AML-193 (cell line): ENCODE measurements at places on chromosomes 1 and 21.

- no peak for DNase-seq
Measured at GRCh38 chr21:41709965-41710822, 56.7 kb downstream of the RIPK4 start.

DNA sequence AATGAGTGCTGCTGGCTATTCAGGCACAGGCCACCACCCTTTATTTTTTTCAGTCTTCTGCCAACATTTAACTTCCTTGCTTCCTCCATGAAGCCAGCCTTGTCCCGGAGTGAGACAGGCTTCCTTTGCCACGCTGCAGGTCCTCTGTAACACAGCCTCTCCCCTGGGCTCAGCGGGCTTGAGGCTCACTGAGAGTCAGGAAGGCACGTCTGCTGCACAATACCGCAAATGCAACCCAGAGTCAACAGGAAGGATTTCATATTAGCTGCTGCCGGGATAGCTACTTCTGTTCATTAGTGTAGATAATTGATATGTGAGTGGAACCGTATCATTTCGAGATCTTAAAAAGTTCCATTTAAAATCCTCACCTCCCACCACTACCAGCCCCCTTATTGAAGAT is 22.5 kb downstream of the MYOG start:
- no peak for DNase-seq

DNA sequence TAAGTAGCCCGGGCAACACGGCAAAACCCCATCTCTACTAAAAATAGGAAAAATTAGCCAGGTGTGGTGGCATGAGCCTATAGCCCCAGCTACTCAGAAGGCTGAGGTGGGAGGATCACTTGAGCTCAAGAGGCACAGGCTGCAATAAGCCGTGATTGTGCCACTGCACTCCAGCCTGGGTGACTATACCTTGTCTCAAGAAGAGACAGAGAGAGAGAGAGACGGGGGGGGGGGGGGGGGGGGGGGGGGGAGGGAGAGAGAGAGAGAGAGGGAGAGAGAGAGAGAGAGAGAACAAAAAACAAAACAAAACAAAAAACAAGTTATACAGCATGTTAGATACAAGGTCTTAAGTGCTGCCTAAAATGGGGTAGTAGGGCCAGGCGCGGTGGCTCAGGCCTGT is 77.8 kb upstream of the ZNF281 start:
- DNase-seq: no peak

- no peak for DNase-seq
Measured at GRCh38 chr1:14392859-14393365, 205.6 kb upstream of the KAZN start.

DNA sequence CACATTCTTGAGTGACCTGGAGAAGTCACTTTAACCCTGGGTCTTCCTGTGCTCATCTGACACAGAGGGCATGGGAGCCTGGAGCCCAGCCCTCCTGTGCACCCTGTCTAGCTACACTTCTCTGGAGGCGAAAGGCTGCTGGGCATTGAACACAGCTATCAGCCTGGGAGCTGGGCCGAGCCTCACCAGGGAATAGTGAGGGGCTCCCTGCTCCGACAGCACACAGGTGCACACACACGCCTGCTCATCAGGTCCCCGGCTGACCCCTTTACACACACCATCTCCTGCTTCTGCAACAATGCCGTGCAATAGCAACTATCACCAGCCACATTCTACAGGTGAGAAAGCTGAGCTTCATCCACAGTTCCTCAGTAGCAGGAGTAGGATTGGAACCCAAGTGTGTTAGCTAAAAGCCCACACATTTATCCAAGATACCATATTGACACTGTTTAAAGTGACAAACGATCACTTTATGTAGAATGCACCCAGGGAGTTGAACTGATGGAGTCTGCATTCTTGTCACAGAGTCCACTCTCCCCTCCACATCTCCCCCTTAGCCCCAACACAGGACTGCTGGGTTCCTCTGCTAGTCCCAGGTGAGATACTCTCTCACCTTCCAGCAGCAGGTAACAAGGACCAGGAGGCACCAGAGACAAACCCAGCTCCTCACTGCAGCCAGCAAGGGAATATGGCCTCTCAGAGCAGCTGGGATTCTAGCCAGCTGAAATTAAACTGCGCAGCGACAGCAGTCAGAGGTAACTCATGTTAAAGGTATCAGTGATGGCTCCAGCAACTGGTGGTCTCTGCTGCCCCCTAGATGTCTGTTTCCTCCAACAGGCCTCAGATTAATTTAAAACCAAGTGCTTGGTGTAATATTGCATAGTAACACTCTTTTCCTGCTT is 18.3 kb upstream of the CAPN8 start:
- DNase-seq: peak; percentile 8

- DNase-seq: no peak
Measured at GRCh38 chr1:44545961-44546360, 128.3 kb downstream of the TMEM53 start.

DNA sequence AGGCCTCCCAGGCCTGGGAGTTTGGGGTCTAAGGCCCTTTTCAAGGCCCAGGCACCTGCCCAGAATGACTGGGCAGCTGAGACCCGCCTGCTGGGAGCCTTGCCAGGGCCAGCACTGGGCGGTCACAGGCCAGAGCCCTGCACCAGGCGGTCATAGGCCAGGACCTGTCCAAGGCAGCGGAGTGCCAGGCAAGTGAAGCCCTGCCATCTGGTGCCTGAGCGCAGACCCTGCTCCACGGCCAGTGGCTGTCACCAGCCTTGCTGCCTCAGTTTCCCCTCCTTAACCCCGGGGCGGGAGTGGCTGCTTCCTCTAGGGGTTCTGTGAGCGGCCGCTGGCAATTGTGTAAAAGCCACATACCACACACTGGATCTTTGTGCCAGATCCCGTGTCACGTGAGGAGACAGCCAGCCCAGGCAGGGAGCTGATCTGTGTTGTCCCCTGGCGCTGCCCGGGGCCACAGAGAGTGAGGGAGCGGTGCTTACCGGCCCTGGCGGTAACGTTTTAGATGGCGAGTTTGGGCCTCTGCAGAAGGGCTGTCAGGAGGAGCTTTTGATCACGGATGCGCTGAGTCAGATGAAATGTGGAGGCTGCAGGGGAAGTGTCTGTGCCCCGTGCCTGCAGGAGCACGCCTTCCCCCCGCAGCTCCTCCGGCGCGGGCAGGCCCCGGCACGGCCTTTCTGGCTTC is 4.6 kb downstream of the COL18A1 start:
- no peak for DNase-seq

- DNase-seq: no peak
Measured at GRCh38 chr1:202122639-202123335, at the start of gene GPR37L1. Gene GPR37L1 (plus strand): TSS chr1:202122917. CDS start chr1:202122964, 47 bp downstream.

- no peak for DNase-seq
Measured at GRCh38 chr1:234765672-234766071, 155.7 kb upstream of the IRF2BP2 start.

DNA sequence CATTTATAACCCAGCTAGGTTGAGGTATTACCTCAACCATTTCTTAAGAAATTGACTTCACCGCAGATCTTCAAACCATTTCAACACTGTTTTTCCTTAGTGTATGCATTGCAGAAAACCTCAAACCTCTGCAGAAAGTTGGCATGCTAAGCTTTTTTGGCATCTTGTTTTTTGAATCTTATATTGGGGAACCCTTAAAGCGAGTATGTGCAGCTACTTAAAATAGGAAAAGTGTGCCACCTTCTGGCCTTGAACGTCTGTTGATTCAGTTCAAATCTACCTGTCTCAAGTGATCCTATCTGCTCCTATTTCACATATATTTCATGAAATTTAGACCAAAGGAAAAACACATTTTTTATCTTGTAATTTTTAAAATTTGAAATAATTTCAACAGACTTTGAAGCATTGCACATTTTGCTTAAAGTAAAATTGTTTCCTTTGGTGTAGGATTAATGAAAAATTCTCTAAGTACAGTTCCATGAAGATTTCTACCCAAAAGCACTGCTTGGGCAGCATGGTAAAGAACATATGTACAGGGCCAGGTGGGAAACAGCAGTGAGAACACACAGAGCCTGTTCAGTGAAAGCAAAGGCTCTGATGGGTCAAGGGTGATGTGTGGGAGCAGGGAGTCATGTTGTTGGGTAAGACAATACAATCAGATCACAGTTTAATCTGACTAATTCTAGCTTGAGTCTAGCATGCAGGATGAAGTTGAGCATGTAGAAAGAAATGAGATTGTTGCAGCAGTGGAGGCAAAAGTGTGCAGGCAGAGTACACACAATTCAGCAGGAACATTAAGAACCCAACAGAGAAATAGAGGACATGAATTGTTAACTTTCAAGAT is 17.2 kb downstream of the HENMT1 start:
- peak; percentile 89 for DNase-seq

GRCh38 chr1:43048601-43049011 is 89.9 kb upstream of the SLC2A1 start:
- DNase-seq: no peak

DNA sequence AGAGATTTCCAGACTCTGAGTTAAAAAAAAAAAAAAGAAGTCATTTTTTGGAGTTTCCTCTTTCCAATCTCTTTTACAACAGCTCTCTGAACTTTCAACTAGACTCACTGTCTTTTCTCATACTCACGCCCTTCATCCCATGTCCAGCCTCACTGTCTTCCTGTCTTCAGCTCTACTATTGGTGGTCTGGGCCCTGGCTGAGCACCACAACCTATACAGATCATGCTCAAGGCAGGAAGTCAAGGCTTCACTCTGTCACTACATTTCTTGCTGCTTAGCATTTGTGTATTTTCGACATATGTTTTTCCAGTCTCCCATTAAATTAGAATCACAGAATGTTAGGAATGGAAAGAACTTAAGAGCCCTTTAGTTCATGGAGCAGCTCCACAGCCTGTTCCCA is 106.4 kb upstream of the PPP2R5A start:
- no peak for DNase-seq

DNA sequence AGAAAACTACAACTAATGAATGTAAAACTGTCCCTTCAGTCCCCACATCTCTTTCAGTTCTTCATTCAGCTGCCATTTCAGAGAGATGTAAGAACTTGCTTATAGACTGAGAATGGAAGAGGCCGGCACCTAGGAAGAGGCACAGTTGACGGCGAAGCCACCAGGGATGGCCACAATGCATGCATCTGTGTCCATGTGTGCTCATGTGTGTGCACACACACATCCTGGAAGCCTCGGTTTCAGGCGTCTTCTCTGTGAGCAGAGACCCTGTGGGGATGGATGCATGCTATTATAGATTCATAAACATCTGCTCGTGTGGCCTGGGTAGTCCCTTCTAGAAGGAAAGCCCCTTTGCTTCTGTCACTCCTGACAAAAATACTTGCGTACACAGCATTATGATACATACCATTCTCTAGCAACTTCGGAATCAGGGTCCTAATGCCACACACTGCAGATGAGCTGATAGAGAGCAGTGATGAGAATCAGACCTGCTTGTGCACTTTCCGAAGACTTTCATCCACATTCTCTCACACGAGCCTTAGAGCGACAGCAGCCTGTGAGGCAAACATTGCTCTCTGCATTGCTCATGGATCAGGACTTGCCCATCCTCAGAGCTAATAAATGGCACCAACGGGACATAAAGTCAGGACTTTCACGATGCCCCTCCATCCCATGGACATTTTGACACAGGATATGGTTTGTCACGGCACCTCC is 12.4 kb upstream of the GPR61 start:
- no peak for DNase-seq

DNA sequence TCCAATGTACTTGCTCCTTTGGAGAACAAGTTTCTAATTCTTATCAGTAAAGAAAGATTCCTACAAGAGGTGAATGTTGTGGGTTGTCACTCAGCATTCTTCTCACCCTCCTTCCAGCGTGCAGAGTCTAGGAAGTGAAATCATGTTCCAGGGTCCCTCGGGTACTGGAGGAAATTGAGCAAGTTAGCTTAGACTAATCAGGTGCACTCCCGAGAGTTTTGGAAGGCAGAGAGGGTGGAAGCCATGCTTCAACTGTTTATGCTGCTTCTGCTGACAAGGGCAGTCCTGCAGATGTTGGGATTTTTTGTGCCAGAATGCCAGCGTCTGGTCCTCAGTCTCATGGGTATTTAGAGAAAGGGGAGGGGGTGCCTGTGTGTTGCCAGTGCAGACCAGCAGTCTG is 5.3 kb upstream of the C1orf115 start:
- DNase-seq: peak; percentile 4

GRCh38 chr1:115850937-115851336 is 10.0 kb upstream of the NHLH2 start:
- DNase-seq: no peak

- DNase-seq: no peak
Measured at GRCh38 chr1:198552668-198553416, 12.4 kb upstream of the ATP6V1G3 start.

DNA sequence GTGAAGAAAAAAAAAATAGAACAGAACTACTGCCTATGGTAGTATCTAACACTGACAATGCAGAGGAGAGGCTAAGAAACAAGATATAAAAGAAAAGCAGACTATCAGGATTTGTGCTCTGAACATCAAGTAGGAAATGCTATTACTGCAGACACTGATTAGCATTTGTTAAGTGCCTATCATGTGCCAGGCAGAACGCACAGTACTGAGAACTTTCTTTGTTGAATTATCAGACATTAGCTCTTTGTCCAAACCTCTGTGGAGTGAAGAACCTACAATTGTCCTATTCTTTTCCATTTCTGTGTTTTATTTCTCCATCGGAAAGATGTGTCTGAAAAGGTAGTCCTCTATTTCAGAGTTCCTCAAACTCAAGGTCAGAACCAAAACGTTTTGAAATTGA is 30.5 kb upstream of the DISP1 start:
- DNase-seq: no peak
